ENCODE measurements at places on chromosomes 7 and 10.

GRCh38 chr7:91320366-91321078, 56.3 kb downstream of the FZD1 start:
- no peak for DNase-seq

DNA sequence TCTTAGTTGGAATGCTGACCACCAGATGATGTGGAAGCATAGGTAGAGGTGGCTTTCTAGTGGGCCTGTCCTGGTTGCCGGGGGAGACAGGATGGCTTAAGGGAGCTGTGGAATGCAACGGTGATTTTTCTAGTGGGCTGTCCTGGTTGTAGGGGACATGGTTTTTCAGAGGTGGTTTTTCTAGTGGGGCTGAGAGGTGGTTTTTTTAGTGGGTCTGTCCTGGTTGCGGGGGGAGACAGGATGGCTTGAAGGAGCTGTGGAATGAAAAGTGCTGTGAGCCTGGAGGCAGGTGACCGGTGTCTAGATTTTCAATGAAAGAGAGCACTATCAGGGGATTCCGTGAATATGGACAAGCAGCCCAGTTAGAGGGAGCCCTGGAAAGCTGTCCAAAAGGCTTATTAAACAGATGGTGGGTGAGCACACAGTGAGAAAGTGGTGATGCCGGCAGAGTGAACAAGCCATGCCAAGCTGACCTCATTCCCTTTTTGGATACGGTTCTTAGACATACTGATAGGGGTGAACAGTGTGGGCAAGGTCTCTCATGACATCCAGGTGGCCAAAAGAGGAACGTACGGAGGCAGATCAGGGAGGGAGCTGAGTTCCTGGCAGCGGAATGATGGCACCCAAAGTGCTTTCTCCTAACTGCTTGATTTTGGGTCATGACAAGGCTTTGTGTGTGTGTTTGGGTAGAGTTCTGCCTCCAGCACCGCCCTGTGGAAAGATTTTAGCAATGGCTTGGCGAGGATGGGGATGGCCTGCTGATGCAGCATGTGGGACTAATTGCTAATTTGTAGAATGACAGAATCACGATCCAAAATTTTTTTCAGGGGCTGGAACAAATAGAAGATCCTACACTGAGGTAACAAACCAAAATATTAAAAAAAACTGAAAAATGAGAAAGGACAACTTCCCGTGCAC, 126.6 kb downstream of the TMEM178B start:
- DNase-seq, result no peak

DNA sequence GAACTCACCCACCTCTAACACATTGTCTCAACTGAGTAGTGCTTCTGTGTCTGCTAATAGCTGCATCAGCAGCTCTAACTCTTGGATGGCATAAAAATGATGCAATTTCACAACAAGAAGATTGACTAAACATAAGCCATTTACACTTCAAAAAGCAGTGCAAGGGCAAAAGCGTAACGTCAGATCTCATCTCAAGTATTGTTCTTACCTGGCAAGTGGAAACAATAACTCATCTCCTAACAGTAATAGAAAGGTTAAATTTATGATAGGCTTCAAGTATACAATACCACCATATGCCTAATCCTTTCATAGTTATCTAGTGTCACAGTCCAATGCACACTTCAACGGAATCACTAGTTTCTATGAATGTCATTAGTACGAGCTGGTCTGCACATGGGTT, 14.8 kb downstream of the TPK1 start:
- no peak for DNase-seq

DNA sequence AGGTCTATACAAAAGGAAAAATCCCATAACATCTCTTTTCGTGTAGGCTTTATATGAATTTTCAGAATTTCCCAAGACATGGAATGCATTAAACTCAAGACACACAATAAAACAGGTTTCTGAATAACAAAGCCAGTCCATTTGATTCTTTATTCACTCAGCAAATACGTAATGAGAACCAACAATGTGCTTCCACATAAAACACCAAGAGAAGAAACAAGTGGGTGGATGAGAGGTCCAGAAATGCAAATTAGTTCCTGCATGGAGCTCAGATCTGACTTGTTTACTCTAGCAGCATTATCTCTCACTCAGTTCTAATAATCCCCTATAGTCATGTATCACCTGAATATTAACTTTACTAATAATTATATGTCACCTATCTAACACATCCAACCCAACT, 249.5 kb downstream of the LRRTM3 start:
- no peak for DNase-seq

- DNase-seq, result no peak
Observed at GRCh38 chr10:122249303-122249850, 21.7 kb upstream of the BTBD16 start.

DNA sequence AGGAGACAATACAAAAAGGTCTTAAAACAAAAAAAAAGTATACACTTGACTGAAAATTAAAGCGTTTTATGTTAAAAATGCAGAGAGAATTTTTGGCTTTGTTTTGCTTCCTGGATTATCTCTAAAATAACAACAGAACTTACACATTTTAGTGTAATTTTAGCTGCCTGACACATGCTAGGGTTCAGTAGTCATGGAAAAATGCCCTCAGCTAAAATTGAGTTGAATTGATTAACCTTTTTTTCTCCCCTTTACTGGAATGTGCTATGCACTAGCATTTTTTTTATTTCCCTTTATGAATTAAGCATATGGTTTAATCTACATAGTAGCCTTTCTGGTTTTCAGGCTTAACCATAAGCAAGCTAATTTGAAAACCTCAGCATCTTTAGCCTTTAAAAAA, 89.9 kb downstream of the ZNF277 start:
- no peak for DNase-seq

GRCh38 chr10:34641147-34641912, 173.8 kb downstream of the PARD3 start:
- DNase-seq, result no peak

- no peak for DNase-seq
Observed at GRCh38 chr10:74937266-74937856, 111.0 kb downstream of the KAT6B start.

GRCh38 chr10:111303887-111304286, 227.1 kb downstream of the ADRA2A start:
- DNase-seq, result no peak

- DNase-seq, result no peak
Observed at GRCh38 chr10:14089556-14090292, 241.0 kb downstream of the FRMD4A start.

DNA sequence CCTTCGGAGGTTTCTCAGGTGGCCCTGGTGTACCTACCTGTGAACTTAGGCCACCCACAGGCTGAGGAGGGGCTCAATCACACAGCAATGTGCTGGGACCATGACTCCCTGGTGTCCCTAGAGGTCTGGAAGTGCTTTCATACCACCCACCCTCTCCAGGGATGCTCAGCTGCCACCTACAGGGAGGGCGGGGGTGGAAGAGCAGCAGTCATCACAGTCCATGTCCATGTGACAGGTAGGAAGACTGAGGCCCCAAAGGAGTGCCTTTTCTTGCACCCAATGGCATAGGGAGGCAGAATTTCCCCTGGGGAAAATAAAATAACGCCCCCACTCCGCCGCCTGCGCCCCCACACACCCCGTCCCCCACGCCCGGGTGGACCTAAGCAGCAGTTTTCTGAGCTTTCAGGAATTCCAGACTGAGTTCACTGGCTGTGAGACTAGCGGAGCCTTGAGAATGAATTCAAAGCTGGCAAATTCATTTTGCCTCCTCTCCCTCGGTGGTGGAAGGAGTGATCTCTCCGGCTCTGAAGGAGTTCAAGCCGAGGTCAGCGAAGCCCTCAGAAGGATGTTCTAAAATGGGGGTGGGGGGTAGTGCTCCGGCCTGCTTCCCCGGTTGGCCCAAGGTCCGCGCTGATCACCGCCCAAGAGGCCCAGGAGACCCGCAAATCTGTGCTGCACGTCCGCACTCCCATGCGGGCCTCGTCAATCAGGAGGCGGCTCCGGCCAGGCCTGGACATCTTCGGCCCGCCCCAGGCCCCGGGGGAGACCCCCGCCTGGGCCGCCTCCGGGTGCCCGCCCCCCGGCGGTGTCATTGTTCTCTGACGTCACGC, 2.1 kb upstream of the ZMIZ1 start:
- DNase-seq, result no peak

DNA sequence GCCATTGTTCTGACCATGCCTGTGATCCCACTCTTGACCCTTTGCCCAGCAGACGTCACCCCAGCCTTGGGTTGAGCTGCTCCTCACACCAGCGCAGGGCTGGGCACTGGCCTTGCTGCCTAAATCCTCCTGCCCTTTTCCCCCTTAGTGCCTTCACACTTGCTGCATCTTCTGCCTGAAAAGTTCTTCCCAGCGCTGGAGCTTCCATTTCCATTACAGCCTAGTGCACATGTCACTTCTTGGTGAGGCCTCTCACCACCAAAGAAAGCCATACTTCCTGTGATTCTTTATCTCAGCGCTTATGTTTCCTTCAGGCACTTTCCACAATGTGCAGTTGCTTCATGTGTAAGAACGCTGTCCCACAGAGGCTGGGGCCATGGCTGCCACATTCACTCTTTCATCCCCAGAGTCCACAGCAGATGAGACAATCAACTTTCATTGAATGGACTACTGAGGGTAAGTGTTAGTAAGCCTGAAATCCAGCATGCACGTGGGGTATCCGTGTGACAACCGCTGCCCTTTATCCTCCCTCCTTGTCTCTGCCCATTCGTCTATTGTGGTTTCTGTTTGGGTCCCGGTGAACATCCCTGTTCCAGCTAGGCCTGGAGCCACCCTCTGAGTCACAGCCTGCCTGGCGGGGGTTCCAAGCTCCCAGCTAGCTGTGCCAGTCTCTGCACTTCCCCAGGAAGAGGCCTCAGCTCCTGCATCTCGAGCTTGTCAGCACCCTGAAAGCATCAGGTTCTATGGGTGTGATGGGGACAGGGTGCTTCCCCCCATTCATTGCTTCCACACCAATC, 37.3 kb downstream of the ADRA2A start:
- DNase-seq, result no peak

GRCh38 chr7:121187222-121187621, 141.6 kb upstream of the WNT16 start:
- DNase-seq, result no peak

DNA sequence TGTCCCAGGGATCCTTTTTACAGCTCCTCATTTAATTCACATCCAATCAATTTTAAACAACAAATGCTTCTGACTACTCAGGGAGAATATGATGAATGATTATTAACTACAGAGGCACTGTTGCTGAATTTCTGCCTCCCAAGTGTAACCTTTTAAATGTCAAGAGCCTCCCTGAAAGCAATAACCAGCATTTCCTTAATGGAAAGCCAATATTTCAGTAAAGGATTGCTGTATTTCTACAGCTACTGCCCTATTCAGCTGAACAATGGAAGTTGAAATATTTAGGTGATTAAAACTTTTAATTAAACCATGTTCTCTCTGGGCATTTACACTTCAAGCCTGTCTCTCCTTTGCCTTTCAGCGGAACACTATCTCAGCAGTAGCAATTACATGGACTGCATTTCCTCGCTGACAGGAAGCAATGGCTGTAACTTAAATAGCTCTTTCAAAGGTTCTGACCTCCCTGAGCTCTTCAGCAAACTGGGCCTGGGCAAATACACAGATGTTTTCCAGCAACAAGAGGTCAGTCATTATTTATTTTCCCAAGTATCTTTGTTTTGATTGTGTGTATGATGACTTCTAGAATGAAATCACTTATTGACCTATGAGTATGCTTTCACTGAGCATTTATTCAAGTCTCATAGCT, 304.7 kb downstream of the BICC1 start:
- peak; percentile 19 for DNase-seq

GRCh38 chr10:17006631-17007417, 122.8 kb downstream of the CUBN start:
- no peak for DNase-seq

- DNase-seq, result no peak
Observed at GRCh38 chr7:128172963-128173362, 68.1 kb upstream of the LEP start.

- no peak for DNase-seq
Observed at GRCh38 chr7:51021906-51022570, 239.3 kb upstream of the GRB10 start.

DNA sequence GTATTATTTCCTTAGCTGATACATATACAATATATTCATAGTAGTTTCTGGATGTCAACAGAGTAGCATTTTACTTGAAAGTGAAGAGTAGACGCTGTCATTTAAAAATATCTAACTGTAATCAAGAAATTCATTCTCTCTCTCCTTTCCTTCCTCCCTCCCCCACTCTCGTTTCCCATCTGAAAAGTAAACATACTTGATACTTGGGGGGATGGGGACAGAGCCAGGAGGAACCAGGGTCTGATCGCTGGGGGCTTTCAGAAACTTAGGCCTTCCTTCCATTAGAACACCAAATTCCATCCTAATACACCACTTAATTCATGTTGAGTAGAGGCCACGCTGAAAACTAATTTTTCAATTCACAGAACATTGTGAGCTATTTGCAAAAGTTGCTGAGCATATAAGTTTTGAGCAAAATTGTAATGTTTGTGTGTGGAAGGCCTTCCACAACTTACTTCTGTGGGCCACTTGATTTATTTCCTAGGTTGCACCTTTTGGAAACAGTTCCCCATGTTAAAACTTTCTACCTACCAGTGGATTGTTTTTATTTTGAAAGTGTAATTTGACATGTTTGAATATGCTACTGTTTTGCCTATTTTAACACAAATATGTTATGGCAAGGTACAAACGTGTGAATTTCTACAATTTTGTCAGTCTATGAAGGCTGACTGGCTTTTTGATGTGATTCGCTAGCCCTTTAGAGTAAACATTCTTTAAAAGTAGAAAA, 35.2 kb downstream of the CNPY1 start:
- no peak for DNase-seq

DNA sequence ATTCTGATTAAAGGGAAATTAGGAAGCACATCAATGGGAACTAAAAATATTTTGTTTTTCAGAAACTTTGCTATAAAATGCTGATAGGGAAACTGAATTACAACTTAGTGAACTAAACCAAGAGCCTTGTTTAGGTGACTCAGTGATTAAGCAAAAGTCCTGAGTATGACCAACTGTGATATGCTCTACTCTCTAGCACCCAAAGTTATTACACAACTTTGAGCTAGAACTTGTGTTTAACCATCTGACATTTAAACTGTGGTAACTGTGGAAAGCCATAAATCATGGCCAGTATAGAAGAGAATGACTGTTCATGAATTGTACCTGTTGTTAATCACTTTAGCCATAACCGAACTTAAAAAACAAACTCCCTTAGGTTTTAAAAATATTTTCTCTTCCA, 127.4 kb downstream of the ZNF365 start:
- no peak for DNase-seq

GRCh38 chr10:1233031-1233430, 176.8 kb downstream of the WDR37 start:
- no peak for DNase-seq

Measured in NCI-H774 (cell line).